ENCODE measurements at places on chromosomes 4 and X.

DNA sequence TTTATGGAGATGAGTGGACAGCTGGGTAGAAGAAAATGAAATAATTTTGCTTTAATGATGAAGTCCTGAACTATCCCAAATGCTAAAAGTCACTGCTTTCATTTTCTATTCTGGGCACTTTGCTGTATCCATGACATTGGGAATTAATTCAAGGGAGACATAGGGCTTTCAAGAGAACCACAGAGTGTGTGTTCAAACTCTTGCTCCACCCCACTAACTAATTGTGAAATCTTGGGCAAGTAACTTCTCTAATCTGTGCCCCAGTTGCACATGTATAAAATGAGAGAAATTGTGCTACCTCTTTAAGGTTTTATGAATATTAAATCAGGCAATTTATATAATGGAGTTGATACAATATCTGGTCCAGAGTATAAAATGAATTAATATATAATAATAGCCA lies 1422.0 kb downstream of the ADGRL3 start:
- no peak for DNase-seq

DNA sequence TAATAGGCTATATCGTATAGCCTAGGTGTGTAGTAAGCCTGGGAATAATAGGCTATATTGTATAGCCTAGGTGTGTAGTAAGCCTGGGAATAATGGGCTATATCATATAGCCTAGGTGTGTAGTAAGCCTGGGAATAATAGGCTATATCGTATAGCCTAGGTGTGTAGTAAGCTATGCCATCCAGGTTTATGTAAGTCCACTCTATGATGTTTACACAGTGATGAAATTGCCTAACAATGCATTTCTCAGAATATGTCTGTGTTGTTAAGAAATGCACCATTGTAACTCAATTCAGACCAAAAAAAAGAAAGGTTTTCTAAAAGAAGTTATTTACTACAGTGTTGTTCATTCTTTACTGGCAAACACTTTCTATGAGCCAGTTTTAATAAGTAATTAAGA lies 1387.2 kb downstream of the STIM2 start:
- DNase-seq: no peak

DNA sequence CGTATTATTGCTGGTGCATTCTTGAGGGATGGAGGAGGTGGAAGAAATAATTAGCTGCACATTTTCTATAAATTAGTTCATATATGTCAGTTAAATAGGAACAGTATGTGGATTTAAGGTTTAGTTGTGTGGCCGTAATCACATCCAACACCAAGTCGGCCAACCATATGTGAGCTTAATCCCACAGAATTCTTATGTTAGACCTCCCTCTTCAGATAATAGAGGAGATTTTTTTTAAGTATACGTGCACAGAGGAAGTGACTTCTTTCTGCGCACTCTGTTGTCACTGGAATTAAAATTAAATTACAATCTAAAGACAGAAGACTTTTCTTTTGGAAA lies 2.1 kb downstream of the SEPTIN11 start:
- no peak for DNase-seq

DNA sequence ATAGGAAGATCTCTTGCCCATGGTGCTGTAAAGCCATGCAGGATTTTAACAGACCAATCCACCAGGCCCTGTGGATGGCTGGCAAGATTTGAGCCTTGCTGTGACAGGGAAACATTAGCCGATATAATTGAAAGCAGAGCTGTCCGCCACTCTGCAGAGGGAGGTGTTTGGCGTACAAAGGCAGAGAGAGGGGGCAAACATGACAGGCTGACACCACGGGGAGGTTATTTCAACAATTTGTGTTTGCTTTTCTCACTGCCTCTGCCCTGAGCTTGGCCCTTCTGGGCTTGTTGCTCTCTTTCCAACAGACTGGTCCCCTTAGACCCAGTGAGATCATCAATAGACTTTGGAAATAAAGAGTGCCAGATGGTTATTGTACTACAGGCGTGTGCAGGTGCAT lies 59.4 kb downstream of the CLNK start:
- no peak for DNase-seq

DNA sequence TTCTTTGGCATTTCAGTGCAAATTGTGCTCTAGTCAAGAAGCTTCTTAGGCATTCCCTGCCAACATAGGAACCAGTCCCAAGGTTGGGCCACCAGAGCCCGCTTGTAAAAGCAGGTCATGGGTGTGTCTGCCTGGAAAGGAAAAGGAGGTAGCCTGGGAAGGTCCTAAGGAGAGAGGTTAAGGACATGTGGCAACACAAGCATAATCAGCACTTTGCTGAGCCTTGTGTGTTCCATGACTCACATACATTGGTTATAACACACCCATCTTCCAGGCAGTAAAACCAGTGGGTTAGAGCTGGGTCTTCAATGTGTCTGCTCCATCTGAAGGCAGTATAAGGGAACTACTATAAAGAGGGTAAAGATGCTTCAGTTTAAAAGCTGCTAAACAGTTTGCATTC lies 165.0 kb downstream of the FHIP1A start:
- DNase-seq: no peak

- DNase-seq: no peak
These were observed 11.5 kb downstream of the PRPS2 start for GRCh38 chrX:12802741-12803140.

GRCh38 chr4:38670939-38671591 lies 7.1 kb downstream of the KLF3 start:
- DNase-seq: no peak

DNA sequence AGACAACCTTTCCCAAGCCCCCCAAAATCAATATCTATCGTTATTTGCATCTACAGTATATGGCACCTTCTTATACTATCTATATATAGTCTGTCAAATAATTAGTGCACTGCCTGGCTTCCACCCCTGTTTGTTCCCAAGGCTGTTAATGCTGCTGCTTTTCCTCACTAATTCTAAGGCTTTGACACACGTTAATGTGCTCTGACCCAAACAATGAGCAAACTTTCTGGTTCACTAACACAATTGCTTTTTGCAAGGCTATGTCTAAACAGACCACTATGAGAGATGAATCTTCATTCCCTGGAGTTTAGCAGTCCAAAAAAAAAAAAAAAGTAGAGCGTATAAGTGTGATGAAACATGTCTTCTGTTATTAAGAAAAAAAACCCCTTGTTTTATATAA lies 360.9 kb upstream of the AGA start:
- DNase-seq: no peak

- no peak for DNase-seq
These were observed 607.9 kb downstream of the GLUD2 start for GRCh38 chrX:121655276-121655675.

GRCh38 chrX:134144231-134144630 lies 92.8 kb upstream of the CCDC160 start:
- DNase-seq: no peak
